ENCODE measurements at places on chromosomes 4 and X. TPM values are rescaled to one million over a fixed set of nuclear protein-coding genes. Genes with fewer than 3 reads are reported as not detected.

The HMGB3 gene
- total RNA-seq = 340 TPM

The FOXO4 gene
- total RNA-seq = 54.8 TPM

DNA sequence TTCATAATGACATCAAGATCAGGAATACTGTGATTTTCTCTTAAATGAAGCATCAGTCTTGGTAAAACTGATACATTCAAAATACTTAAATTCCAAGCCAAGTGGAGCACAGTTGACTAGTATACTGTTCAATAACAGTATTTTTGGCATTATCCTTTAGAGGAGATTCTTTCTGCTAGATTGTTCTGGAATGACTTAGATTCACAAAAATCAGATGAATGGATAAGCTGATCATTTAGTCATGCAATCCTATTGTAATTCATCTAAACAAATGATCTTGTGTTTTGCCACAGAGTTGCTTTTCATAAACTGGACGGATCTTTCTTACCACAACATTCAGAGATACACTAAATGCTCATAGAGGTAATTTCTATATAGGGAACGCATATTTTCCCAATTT, 232.0 kb downstream of the CXXC4 start:
- DNase-seq = no peak

GRCh38 chrX:81195259-81195658, 6.5 kb downstream of the HMGN5 start:
- DNase-seq = no peak

The GPR82 gene
- total RNA-seq = not detected

DNA sequence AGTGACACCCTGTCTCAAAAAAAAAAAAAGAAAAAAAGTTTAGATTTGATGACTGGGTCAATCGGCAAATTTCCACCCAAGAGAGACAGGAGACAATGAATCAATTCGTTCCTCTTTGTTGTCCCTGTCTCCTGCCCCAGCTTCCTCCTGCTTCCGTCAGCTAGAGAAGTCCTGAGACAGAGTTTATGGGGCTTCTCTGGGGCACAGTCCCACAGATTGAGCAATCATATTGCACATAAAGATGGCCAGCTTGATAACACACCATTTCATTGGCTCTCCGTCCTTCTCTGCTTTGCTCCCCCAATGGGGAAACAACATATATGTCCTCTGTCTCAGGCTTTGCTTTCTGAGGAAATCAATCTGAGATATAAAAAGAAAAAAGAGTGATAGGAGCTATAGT, 78.4 kb upstream of the FUNDC1 start:
- DNase-seq = no peak

The TMEM175 gene
- total RNA-seq = 3.0 TPM

GRCh38 chr4:69467797-69468196, 27.9 kb downstream of the UGT2B4 start:
- DNase-seq = peak; percentile 47

The PDCL2 gene
- not detected for total RNA-seq

GRCh38 chr4:184383497-184384055, 90.8 kb downstream of the IRF2 start:
- no peak for DNase-seq

GRCh38 chr4:29541757-29542156, 1178.4 kb upstream of the PCDH7 start:
- DNase-seq = no peak

DNA sequence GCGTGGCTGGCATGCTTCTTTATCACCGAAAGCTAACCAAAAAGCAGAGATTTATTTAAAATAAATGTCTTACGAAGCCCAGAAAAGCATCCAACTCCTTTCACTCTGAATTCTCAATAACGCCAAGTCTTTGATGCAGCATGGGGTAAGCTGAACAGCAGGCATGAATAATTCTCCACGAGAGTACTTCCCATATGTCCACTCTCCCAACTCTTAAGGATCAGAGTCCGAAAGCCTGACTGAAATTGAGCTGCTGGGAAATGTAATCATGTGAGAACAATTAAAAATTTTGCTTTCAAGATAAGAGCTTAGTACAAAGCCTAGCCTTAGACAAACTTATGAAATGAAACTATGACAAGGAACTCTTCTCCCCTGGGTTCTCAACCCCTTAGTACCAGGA, 7.5 kb upstream of the SLC39A8 start:
- no peak for DNase-seq

DNA sequence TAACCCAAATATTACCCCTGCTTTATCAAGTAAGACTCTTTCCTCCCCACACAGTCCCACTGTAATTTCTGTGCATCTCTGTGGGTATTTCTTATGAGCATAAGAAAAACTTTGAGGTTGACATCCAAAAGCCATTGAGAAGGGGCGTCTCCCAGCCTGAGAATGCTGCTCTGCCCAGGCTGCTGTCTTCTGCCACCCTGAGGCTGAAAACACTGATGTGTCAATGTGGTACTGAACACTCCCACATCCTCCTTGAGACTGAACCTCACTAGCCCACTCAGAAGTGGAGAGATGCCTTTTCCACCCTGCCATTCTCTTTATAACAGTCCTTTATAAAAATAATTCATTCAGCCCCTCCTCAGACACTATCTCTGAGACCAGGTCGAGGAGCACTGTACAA, 120.8 kb downstream of the SMIM20 start:
- no peak for DNase-seq

The BEND2 gene
- total RNA-seq = not detected

DNA sequence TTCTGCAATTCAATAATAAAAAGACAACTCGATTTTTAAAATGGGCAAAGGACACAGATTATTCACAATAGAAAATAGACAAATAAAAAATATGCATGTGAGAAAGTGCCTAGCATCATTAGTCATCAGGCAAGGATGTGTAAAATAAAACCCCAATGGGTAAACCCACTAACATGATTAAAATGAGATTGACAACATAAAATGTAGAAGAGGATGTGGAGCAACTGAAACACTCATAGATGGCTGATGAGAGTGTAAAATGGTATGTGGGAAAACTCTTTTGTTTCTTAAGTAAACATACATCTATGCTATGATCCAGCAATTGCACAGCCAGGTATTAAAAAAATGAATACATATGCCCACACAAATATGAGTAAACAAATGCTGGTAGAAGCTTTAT, 177.6 kb downstream of the IQCM start:
- DNase-seq = no peak

- DNase-seq = peak; percentile 80
Observed at GRCh38 chr4:153750197-153750817, 9.5 kb downstream of the RNF175 start.

DNA sequence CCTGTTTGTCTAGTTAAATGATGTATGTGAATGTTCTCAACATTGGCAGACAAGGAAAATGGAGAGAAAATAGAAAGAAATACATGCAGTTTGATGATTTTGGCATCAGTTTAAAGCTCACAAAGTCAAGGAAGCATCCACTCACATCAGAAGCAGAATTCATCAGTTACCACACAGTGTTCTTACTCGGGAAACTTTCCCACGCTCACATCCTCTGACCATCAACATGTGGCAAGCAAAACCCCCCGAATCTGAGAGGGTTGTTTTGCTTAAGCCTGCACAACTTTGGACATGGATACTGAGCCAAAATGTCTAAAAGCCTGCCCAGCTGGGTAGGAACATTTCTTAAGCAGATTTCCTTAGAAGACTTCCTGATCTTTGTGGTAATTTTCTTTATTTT, 407.6 kb downstream of the ANKRD50 start:
- DNase-seq = no peak

GRCh38 chr4:145545031-145545430, 63.4 kb downstream of the SMAD1 start:
- no peak for DNase-seq
